Mucosa of descending colon (tissue), 3 donors: ENCODE measurements at places on chromosomes 16 and 17. TPM values are rescaled to one million over a fixed set of nuclear protein-coding genes. Genes with fewer than 3 reads are reported as not detected.

The PRSS53 gene
- 1.1 TPM for total RNA-seq

The CD300E gene
- total RNA-seq = 0.53 TPM

The TLCD2 gene
- total RNA-seq = 29.0 TPM

The BAIAP3 gene
- total RNA-seq = 14.6 TPM

The YWHAE gene
- total RNA-seq = 494 TPM

- DNase-seq = no peak
These were observed 80.8 kb downstream of the SPECC1 start for GRCh38 chr17:20089756-20090547.

DNA sequence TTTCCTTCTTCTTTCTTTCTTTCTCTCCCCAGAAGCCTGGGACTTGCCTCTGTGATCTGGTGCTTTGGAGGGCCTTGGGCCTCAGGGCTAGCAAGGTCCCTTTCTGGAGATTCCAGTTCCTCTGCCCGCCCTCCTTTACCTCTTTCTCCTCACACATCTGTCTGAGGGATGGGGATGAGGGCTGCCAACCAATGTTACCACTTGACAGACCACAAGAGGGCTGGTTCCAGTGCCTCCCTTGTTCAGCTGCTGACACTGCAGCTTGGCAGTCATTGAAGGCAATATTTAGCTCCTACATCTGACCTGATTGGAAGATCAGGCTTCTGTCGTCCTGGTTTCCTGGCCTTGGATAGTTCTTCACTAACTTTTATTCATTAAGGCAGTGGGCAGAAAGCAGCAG lies 3.6 kb upstream of the ZNF652 start:
- no peak for DNase-seq

DNA sequence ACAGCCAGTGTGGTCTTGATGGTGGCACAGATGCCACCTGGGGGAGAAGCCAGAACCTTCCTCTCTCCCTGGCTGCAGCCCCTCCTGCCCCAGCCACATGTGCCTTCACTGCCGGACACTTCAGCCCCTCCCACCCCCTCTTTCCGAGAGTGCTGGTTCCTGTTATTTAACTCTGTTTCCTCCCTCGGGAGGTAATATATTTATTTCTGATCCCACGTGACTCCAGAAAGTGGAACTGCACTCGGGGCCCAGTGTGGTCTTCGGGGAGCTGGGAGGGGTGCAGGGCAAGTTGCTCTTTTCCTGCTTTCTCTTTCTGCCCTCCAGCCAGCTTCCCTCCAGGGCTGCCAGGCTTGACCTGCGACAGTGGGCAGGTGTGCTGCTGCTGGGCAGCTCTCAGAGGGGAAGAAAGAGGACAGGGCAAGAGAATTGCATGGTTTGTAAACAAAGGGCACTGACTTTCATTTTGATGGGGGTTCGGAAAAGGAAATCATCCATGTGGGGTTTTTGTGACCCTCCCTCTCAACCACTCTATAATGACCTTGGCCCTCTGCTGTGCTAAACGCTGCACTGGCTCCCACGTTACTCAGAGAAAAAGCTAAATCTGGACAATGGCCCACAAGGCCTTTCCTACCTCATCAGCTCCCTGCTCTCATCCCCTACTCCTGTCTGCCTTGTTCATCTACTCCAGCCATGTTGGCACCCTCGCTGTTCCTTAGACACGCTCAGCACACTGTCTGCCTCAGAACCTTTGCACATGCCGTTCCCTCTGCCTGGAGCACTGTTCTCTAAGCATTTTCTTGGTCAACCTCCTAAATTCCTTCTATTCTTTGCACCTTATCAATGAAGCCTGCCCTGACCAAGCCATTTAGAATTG lies 8.2 kb upstream of the CIITA start:
- peak; percentile 72 for DNase-seq

DNA sequence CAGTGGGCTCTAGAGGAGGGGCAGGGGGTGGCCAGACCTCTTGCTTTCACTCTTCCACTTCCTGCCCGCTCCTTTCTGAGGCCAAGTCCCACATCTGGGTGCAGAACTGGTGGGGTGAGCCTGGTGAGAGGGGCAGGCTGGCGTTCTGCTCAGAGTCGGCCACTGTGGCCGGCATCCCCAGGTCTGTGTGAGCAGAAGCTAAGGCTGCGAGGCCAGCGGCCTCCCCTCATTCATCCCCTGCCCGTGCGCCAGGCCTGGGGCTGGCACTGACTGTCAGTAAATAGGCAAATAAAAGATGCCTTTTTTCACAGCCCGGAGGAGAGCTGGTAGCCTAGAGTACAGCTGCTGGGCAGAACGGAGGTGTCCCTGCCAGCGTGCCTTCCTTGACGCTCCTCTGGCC lies 1.2 kb downstream of the DEF8 start:
- DNase-seq = no peak

- DNase-seq = no peak
These were observed 1.7 kb downstream of the ADGRG5 start for GRCh38 chr16:57544124-57544653.

DNA sequence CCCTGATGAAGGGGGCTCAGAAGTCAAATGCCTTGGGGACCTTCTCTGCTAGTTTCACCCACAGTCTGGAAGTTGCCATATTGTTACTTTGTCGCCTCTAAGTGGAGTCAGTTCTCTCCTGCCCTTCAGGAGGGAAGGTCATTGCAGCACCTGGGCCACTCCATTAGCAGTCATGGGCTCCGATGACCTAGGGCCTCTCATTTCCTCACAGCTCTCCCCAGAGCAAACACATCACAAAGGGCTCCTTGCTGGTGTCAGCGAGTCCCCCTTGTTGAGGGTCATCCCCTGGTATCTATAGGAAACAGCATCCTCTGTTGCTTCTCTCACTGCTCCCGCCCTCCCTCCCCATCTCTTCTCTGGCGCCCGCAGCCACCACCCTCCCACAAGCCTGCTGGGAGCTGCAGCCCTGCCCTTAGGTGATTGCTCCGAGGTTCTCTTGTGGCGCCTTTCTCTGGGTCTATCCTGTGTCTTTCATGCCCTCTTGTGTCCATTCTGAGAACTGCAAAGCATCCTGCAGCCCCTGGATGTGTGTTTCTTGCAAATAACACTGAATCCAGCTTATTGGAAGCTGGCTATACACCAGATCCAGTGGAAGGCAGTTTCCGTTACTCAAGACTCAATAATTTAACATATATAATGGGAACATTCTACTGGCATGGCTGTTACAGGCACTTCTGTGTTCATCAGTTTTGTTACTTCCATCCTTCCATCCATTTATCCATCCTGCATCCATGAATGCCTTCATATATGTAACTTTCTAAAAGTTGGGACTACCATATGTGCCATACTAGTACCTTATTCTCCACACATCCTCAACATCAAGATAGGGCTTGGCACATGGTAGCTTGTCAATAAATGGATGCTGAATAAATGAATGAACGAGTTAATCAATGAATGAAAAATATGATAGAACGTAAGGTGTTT lies 21.2 kb downstream of the PDILT start:
- DNase-seq = peak; percentile 80

DNA sequence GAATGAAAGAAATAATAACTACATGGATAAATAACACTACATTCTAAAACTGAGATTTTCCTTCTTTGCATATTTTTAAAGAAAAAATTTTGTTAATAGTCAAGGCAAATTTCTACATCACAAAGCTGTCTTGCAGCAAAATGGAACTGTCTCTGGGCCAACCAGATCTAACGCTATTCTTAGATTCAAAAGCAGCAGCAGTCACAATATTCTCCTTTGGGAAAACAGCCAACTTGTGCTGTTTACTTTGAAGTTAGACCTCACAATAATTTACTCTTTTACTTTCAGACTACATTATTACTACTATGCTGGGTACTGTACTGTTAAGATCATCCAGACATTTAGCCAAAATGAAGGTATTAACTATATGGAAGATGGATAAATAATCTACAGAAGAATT lies 189.1 kb downstream of the CEP112 start:
- no peak for DNase-seq
